Suppressor macrophage treated with lipopolysaccharide for 4 hours (primary cell): ENCODE measurements at places on chromosomes 6 and 20.

DNA sequence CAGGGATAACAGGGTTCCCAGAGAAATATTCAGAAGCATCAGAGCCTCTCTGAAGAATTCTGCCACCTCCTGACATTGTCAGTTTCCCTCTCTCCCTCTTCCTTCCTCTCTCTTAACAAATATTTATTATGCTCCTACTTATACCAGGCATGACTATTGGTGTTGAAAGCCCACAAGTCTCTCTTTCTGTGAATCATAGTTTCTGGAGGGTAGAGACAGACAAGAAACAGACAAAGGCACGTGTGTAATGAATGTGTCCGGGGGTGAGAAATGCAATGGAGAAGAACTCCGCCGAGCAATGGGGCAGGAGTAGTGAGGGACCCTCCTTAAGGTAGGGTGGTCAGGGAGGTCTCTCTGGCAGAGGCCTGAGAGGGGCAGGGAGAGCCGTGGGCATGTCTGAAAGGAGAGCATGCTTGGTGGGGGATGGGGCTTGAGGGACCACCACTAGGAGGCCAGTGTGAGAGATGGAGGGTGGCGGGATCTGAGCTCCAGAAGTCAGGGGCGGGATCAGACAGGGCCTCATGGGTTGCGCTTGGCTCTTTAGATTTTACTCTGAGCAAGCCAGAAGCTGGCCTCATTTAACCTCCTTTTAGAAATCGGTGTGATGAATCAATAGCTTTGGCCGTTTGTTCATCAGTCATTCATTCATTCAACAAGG lies 57.3 kb downstream of the EYA2 start:
- DNase-seq = no peak

DNA sequence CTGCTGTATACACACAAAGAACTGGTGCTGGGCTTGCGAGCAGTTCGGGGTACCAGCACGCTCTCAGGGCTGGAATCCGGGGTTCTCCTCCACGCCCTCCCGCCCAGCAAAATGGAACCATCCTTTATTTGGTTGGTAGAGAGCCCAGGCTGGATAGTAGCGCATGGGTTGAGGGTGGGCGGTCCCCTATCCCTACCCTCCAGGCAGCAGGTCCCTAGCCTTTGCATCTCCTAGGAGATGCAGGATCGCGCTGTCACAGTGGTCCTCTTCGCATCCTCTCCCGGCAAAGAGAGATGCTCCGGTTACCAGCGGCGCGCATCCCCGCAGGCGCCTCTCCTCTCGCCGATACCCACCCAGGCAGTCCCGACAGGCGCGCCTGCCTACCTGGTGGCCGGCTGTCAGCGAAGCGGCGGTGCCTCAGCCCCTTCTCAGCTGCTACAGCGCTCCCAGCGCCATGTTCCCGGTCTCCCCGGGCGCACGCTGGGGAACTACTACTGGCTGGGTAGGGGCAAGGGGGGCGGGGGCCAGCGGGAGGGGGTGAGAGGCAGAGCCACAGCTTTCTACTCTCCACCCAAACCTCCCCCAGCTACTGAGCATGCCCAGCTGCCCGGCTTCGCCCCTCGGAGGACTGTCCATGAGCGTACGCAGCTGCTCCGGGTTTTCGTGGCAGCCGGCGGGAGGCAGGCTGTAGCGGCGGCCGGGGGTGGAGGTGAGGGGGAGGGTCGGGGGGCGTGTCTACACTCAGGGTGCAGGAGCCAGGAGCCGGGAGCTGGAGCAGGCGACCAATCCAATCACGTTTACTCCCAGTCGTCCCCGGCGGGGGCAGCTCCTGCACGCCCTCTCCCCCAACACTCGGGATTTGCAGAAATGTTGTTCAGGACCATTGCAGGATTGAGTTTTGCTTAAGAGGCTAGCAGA lies at the start of gene PAK5:
TSS of gene PAK5 (minus strand) at position 699 of the 918 bp plus-strand sequence. CDS start 194,748 bp downstream, outside the sequence.
- DNase-seq = no peak

GRCh38 chr20:59645271-59645670 lies 40.9 kb downstream of the PHACTR3 start:
- DNase-seq = no peak

- DNase-seq = no peak
Observed at GRCh38 chr6:25960734-25961133, 1.9 kb upstream of the TRIM38 start.

DNA sequence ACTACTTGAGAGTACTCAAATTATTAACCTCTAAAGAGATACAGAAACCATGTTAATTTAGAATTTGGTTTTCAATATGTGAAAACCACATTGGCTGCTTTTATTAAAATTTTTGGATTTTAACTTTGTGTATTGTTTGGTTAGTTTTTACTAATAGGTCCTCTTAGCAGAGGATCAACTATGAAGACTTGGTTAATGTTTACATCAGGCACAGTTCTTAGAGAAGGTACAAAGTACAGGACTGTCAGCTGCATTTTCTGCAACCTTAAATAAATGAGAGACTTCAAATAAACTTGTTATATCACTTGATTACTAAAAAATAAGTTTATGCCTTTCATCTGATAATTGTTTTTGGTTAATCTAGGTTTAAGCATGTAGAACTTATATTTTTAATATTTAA lies 89.1 kb downstream of the PHF3 start:
- no peak for DNase-seq

- peak; percentile 68 for DNase-seq
Observed at GRCh38 chr6:134216301-134217010, 101.5 kb downstream of the SGK1 start.

DNA sequence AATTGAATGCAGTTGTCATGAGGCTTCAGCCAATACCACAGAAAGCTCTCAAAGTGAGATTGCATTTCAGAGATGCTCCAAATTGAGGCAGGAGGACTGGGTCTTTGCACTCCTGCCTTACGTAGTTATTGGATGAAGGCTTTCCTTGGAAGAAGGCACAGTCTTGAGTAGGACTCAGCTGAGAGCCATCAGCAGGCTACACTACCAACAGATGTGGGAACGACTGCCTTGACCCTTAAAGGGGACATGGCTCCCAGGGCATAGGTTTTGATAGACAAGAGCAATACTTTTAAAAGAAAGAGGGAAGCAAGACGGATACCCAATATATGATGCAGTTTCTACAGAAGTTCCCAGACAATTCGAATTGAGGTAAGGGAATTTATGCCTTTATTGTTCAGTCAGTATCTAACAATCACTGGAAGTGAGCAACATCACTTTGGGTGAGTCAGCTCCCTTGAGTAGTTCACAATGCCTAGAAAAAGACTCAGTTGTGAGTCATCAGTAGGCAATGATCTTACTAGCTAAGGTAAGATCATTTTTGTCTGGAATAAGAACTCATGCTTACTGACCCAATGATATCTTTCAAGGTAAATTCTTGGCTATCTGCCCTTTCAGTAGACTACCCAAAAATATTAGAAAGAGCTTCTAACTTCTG lies 390.8 kb downstream of the GJA1 start:
- no peak for DNase-seq

DNA sequence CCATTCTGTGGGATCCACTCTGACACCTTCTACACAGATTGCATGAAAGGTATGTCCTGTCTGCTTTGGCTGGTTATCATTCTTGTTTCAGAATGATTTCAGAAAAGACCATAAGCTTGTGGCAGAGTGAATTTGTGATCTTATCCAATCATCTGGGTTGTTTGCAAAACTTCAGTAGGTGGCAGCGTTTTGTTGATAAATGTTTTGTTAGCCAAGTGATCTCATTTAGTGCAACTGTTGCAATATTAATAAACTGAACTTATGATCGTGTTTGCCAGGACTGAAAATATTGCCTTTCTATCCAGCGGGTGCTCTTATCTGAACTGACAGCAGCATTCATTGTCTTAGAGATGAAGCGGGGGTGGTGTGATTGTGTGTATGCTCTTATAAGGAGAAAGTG lies 613.2 kb upstream of the NOX3 start:
- no peak for DNase-seq

GRCh38 chr20:53181866-53182376 lies 209.8 kb downstream of the TSHZ2 start:
- DNase-seq = no peak

- no peak for DNase-seq
Observed at GRCh38 chr6:131059486-131059885, 3.6 kb downstream of the EPB41L2 start.

- no peak for DNase-seq
Observed at GRCh38 chr6:134979142-134979541, 29.2 kb upstream of the ALDH8A1 start.

- DNase-seq = no peak
Observed at GRCh38 chr6:130189531-130190397, 33.0 kb downstream of the SAMD3 start.

DNA sequence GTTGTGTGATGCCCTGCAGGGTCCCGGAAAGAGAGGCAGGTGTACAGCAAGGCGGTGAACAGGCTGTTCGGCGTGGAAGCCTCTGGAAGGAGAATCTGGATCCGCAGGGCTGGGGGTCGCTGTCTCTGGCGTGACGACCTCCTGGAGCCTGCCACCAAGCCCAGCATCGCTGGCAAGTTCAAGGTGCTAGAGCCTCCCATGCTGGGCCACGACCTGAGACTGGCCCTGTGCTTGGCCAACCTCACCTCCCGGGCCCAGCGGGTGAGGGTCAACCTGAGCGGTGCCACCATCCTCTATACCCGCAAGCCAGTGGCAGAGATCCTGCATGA lies 36.5 kb downstream of the TGM6 start:
- DNase-seq = no peak

- DNase-seq = peak; percentile 19
Observed at GRCh38 chr20:63498960-63499337, at the start of gene EEF1A2. Gene EEF1A2, minus strand, starts transcription at chr20:63499083. Its CDS starts 1,320 bp downstream, at chr20:63497763.

DNA sequence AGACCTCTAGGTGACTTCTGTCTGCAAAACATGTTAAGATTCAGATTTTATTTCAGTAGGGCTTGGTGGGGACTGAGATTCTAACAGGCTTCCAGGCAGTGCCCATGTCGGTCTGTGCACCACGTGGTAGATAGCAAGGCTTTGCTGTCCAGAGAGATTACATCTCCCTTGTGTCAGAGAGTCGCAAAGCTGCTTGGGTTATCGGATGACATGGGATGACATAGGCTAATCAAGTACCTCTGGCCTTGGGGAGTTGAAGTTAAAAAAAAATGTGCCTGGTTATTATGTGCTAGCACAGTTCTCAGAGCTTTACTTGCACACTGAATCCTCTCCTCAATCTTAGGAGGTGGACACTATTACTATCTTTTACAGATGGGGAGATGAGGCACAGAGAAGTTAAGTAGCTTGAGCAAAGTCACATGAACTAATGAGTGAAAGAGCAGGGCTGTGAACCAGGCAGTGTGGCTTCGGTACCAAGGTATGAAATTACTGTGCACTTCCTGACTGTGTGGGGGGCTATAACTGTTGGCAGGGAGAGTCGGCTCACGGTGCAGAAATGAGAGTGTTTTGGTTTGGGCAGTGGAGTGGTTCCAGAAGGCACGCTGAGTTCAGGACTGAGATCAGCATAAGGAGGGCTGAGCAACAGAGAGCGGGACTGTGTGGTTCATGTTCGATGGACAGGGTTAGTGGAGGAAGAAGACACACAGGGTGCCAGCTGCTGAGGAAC lies 41.1 kb downstream of the FARS2 start:
- no peak for DNase-seq
